Brain microvascular endothelial cell (primary cell): ENCODE measurements at places on chromosomes 12 and 14.
A peak's percentile ranks its signal among the peaks of the same experiment; 100 is the strongest.

DNA sequence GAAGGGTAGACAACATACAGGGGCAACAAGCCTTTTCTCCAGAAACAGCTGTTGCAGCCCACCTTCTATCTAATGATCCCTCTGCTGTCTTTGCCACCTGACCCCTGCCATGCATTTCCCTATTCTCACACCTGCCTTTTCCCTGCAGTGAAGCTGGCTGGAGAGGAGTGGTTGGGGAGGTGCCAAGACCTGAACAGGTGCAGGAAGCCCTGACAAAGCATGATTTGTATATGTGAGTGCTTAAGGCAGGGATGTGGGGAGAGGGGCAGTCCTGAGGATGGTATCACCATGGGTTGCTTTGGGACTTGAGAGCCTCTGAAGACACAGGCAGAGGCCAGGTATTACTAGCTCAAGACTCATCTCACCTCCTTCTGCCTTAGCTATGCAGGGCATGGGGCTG is 2.9 kb upstream of the PFDN5 start:
- DNase-seq = no peak

DNA sequence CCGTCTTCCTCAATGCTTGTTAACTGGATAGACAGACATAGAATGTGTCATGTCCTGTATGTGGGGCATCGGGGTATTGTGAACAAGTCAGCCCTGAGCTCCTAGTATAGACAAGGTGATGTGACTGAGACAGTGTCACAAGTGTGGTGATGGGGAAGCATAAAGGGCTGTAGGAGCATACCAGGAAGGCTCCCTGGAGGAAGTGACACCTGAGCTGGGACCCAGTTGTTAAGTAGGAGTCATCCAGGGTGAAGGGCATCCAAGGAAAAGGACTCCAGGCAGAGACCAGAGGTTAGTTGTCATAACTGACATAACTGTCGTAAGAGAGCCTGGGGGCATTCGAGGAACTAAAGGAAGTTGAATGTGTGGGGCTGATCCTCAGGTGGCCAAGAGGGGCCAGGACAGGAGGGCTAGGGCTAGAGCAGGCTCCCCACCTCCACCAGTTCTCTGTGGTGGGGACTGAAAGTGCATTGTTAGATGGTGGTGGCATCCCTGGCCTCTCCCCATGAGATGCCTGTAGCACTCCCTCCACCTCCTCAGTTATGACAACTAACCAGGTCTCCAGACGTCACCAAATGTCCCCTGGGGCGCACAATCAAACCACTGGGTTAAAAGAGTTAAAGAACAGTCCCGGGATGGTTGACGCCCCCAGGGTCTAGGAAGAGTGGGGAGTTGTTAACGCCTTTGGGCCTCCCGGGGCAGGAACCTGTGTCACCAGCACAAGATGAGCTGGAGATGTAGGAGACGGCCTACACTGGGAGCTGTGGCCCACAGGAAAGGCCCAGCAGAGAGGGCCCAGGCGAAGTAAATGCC is 2.4 kb downstream of the FICD start:
- no peak for DNase-seq

DNA sequence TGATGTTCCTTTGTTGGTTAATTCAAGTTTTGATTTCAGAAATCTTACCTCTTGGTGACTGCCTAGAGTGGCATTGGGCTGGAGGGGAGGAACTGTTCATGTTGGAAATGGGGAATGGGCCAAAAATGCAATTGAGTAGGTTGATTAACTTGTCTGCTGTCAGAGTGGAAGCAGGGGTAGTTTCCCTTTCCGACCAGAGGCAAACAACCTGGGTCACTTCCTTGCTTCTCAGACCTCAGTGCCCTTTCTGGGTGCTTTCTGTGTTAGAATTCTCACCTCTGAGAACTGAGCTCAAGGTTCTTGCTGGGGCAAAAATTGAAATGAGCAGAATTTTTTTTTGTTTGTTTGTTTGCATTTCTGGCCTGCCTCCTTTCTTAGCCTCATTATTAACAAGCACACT is 2.3 kb upstream of the M6PR start:
- no peak for DNase-seq

DNA sequence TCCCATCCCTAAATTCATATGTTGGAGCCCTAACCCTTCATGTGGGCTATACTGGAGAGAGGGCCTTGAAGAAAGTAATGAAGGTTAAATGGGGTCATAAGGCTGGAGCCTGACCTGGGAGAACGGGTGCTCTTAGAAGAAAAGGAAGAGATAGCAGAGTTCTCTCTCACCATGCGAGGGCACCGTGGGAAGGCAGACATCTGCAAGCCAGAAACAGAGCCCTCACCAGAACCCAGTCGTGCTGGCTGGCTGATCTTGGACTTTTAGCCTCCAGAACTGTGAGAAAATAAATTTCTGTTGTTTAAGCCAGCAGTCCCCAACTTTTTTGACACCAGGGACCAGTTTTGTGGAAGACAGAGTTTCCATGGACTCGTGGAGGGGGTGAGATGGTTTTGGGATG is 149.3 kb downstream of the ATP23 start:
- DNase-seq = no peak

- no peak for DNase-seq
Observed at GRCh38 chr12:19574601-19575000, 135.3 kb downstream of the AEBP2 start.

- no peak for DNase-seq
Observed at GRCh38 chr12:132257955-132258490, 71.4 kb downstream of the GALNT9 start.

GRCh38 chr14:33401311-33401710 is 462.6 kb downstream of the NPAS3 start:
- DNase-seq = no peak

DNA sequence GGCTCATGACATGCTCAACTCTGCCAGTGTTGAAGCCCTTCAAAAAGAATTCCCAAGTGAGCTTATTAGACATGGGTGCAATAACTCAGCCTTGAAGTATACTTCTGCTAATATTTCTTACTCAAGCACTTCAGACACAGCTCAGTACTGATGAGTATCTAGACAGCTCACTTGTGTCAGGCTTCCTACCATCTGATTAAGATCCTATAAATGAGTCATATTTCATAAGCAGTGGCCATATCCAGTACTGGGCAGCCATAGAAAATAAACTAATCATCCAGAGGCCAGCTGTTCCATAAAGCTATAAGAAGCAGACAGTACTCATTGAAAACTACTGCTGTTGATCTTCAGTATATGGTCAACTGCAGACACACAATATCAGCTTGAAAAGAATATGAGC is 12.9 kb downstream of the FSCB start:
- DNase-seq = no peak

DNA sequence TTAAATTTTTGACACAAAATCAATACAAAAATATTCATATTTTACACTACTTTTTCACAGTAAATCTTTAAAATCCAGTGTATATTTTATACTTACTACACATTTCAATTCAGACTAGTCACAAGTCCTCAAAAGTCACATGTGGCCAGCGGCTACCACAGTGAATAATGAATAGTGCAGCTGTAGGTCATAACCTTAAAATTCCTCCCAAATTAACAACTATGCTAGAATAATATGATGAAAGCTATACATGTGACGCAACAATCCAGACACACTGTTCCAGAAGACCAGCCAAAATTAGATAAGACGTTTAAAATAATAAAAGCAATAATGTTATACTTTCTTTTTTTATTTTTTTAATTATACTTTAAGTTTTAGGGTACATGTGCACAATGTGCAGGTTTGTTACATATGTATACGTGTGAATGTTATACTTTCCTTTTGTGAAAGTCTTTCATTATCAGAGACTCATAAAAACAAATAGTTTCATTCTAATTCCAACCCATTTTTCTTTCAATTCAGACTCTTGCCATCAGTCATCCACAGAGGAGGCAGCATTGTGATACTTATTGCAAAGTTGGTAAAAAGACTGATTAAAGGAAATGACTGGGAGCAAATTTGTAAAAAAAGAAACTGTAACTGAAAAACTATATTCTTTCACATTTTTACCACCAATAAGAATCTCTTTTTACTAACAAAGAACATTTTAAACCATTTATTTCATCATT is 67.0 kb downstream of the C2CD5 start:
- DNase-seq = peak; percentile 86

- no peak for DNase-seq
Observed at GRCh38 chr12:19518209-19518608, 78.9 kb downstream of the AEBP2 start.

DNA sequence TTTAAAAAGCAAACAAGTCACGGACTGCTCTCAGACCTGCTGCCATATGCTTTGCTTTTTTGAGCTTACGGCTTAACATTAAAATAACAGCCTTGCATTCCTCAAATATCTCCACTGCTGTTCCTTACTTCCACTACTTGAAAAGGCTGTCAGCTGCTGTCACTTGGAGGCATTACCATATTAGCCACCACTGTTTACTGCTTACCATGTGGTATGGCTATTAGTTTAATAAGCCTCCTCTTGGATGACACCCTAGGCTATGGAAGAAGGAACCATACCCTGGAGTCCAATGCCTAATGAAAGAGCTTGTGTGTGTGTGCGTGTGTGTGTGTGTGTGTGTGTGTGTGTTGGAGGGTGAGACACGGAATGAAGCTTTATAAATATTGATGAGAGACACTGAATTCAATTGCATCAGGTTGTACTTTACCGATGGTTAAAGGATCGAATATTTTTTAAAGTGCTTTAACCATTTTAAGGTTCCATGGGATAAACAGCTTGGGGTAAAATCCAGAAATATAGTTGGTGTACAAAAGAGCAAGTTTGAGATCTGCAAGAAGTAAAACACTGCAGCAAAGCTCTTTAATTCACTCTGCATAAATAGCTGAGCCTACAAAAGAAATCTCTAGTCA is 174.5 kb downstream of the TTC7B start:
- no peak for DNase-seq

DNA sequence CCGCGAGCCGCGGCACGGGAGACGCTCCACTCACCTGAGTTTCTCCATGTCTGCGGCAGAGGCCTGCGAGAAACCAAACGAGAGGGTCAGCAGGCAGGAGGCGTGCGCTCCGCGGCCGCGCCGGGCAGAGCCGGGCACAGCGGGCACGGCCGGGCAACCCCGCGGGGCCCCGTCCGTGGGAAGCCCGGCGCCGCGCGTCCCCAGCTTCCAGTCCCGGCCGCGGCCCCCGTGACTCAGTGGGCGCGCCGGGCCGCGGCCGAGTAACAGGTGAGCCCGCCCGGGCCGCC is 19.4 kb downstream of the BEGAIN start:
- DNase-seq = no peak

- no peak for DNase-seq
Observed at GRCh38 chr14:61556455-61556854, 138.9 kb upstream of the HIF1A start.
